ENCODE measurements at places on chromosomes 16 and 17.

- DNase-seq: no peak
These were observed 104.1 kb downstream of the BANP start for GRCh38 chr16:88055356-88055755.

GRCh38 chr16:75477680-75478473 is 13.4 kb upstream of the TMEM170A start:
- no peak for DNase-seq

DNA sequence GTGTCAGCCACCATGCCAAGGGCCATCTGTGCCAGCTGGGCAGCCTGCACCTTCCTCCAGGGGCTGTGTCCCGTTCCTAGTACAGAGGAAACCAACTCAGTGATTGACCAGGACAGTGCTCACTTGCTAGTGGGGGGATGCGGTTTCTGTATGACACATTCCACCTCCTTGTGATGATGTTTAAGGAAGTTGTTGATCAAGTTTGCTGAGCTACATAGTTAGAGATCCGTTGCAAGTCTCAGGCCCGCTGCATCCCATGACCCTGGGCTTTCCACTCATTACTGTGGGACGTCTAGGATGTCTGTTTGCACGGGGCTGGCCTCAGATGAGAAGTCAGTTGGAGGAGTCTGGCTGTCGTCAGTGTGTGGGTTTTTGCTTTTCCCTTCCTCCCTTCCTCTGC is 33.6 kb downstream of the RNF213 start:
- no peak for DNase-seq

DNA sequence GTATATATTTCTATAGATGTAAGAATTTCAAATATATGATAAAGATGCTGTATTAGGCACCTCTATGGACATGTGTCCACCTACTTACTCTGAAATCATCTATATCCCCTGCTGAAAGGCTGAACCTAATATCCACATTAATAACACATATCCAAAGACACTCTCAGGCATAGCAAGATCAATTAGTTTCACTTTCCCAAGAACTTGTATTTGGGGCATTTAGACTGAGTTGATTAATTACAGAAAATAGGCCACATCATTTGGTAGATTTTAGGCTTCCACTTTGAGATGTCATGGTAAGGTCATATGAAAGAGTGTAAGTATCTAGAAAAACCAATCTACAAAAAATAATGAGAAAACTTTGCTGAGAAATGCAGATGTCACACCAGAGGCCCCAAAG is 45.1 kb downstream of the BRIP1 start:
- no peak for DNase-seq

DNA sequence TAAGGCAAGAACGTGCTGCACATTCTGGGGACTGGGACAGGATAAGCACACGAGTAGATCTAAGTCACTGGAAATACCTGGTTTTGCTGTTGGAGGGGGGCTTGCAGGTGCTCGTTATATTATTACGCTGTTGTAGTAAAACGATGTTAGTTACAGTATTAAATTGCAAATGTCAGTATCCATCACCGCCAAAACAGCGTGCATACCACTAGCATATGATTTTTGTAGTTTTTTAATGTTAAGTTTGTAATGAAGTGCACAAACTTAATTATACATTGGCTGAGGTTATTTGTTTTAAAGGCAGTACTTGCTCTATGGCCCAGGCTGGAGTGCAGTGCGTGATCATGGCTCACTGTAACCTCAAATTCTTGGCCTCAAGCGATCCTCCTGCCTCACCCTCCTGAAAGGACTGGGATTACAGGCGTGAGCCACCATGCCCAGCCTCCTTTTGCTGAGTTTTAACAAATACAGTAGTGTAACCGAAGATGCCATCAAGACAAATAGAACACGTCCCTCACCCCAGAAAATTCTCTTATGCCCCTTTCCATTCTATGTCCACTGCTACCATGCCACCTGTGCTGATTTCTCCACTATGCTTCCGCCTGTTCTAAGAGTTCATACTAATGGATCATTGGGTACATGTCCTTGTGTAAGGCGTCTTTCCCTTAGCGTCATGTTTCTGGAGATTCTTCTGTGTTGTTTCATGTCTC is 20.7 kb upstream of the CSNK1D start:
- DNase-seq: no peak
